ENCODE measurements at places on chromosomes 7 and 10. TPM values are rescaled to one million over a fixed set of nuclear protein-coding genes. Genes with fewer than 3 reads are reported as not detected.
A peak's percentile ranks its signal among the peaks of the same experiment; 100 is the strongest.

Gene TMEM184A
- total RNA-seq, result 16.5 TPM

Gene MPP7
- 79.4 TPM for total RNA-seq

Gene NANOS1
- 5.9 TPM for total RNA-seq

Gene CALY
- total RNA-seq, result not detected

Gene LRRTM3
- not detected for total RNA-seq

Gene C10orf67
- total RNA-seq, result not detected

Gene CYP3A5
- 2.7 TPM for total RNA-seq

Gene R3HCC1L
- 16.7 TPM for total RNA-seq

Gene RGR
- not detected for total RNA-seq

Gene HSPA12A
- total RNA-seq, result 22.9 TPM

DNA sequence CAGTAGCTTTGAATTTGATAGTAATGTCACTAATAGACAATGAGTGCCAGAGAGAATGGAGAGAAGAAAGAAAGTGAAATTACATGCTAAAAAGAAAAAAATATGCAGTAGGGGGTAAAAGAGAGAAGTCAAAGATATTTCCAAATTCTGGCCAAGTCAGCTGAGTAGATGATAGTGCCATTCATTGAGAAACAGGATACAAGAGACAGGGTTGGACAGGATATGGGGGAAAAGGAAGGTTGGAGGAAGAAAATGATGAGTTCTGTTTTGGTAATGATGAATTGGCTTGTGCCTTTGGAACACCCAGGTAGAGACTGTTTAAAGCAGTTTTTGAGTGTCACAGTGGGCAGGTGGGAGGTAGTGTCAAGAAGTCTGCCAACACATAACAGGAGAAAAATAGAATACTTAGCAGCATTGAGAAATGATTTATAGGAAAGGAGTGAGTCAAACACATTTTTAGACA, 78.3 kb downstream of the LRRC17 start:
- DNase-seq, result no peak

DNA sequence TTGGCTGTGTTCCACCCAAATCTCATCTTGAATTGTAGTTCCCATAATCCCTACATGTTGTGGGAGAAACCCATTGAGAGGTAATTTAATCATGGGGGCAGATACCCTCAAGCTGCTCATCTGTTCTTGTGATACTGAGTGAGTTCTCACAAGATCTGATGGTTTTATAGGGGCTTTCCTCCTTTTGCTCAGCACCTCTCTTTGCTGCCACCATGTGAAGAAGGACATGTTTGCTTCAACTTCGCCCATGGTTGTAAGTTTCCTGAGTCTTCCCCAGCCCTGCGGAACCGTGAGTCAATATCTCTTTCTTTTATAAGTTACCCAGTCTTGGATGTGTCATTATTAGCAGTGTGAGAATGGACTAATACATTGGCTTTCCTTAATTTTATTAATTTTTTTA, 527.8 kb downstream of the MDFIC start:
- no peak for DNase-seq

- DNase-seq, result no peak
Measured at GRCh38 chr10:70617798-70618568, 15.4 kb upstream of the PRF1 start.

- no peak for DNase-seq
Measured at GRCh38 chr10:77575271-77576006, 62.2 kb downstream of the KCNMA1 start.

- no peak for DNase-seq
Measured at GRCh38 chr10:131290781-131291180, 20.7 kb downstream of the TCERG1L start.

GRCh38 chr10:12703813-12704212, 297.7 kb downstream of the CCDC3 start:
- no peak for DNase-seq

DNA sequence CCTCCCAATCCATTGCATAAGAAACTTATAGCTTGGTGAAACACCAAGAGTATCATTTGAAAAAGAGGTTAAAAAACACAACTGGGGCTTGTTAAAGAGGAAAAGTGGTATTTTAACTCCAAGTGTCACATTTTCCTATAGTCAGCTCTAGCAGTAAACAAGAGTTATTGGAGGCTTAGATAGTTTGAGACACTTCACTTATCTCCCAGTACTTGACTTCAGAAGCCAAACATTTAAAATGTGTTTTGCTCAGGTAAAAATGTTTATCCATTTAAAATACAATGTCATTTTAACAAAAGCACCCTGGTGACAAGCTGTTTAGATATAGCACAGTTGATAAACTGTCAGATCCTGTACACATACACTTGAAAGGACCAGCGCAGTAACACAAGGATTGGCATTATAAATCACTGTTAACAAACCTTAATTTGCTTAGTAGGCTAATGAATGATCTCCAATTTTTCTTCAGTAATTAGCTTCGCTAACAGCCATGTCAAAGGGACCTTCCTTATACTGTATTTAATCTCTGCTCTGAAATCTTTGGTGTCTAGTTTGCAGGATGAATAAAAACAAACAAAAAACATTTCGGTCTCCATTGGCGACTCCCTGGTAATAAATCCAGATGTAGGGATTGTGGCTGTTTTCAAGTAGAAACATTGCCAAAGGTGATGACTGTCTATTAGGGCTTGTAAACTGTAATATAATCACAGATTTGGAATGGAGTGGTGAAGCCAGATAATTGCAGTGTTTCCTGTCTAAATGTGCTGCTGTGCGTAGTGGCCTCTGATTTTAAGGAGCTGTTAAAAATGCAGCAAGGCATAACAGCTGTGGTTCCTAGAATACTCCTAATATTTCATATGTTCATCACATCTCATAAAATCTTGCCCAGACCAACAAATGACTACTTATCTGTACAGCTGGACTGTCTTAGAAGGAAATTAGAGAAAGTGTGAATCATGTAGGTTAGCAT, 545.1 kb downstream of the AUTS2 start:
- DNase-seq, result no peak

- DNase-seq, result no peak
Measured at GRCh38 chr7:43768201-43768886, 9.9 kb downstream of the BLVRA start.

GRCh38 chr10:64506963-64507362, 985.8 kb downstream of the REEP3 start:
- DNase-seq, result no peak

- DNase-seq, result peak; percentile 30
Measured at GRCh38 chr10:129467359-129468064, 471 bp downstream of the MGMT start.

- DNase-seq, result no peak
Measured at GRCh38 chr10:90197766-90198165, 496.4 kb downstream of the KIF20B start.

- DNase-seq, result no peak
Measured at GRCh38 chr10:30902621-30903396, 128.9 kb downstream of the ZNF438 start.

DNA sequence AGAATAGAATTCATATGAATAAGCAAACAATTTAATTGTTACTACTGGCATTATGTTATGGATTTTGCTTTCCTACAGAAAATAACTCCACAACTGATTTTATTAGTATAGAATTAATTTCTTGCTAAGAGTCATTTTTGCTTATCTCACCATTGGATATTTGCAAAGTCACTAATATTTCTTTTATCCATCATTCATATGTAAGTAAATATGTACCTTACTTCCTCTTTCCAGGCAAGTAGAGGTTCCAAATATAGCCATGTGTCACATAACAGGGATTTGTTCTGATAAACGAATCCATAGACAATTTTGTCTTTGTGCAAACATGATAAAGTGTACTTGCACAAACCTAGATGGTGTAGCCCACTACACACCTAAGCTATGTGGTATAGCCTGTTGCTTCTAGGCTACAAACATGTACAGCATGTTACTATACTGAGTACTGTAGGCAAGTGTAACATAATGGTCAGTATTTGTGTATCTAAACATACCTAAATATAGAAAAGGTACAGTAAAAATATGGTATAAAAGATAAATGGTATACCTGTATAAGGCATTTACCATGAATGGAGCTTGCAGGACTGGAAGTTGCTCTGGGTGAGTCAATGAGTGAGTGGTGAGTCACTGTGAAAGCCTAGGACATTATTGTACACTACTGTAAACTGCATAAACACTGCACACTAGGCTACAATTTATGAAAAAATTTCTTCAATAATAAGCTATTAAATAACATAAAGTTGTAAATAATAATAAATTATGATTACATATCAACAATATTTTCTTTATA, 18.3 kb downstream of the KLLN start:
- DNase-seq, result no peak

DNA sequence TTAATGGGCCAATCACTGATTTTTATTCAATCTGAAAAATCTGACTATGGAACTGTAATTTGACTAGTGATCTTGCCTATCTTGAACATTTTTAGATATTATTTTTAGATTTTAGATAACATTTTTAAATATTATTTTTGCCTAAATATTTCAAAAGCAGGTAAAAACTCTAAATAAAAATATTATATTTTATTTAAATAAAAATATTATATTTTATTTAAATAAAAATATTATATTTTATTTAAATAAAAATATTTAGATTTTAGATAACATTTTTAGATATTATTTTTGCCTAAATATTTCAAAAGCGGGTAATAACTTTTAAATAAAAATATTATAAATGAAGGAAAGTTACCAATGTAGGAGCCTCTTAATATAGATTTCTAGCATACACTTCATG, 187.8 kb downstream of the PHF14 start:
- DNase-seq, result no peak

- DNase-seq, result no peak
Measured at GRCh38 chr7:126843336-126843735, 409.4 kb downstream of the GRM8 start.

DNA sequence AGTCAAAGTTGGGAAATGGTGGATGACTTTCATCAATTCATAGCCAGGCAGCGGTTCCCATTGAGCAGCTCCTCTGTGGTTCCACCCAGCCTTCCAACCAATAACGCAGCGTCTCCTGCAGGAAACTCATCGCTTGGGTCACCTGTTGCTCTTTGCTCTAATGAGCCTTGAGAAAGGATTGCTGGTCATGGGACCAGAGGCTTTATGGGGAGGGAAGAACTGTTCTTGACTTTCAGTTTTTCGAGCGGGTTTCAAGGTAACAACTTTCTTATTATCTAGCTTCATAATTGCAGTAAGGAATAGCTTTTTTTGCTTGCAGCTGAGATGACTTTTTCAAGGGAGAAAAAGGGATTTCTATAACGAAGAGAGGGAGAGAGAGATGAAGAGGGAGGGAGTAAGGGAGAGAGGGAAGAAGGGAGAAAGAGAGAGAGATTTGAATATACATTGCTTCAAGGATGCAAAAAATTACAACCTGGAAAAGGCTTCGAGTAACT, 405 bp upstream of the ENTPD1 start:
- DNase-seq, result peak; percentile 55

GRCh38 chr10:62443866-62444265, 69.7 kb downstream of the ZNF365 start:
- no peak for DNase-seq

DNA sequence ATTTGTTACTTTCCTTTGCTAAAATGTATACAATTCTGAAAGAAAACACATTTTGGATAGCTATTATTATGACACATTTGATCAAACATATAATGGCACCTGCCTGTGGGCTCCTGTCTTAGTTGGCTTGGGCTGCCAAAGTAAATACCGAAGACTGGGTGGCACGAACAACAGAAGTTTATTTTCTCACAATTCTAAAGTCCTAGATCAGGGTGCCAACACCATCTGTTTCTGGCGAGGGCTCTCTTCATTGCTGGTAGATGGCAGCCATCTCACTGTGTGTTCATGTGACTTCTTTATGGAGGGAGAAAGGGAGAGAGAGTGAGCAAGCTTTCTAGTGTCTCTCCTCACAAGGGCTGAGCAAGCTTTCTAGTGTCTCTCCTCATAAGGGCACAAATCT, 195.8 kb upstream of the FAM3C start:
- no peak for DNase-seq

GRCh38 chr10:69416695-69417094, at the start of gene TACR2:
Gene TACR2 (minus strand): TSS chr10:69416918. CDS start chr10:69416323, 595 bp downstream.
- no peak for DNase-seq

DNA sequence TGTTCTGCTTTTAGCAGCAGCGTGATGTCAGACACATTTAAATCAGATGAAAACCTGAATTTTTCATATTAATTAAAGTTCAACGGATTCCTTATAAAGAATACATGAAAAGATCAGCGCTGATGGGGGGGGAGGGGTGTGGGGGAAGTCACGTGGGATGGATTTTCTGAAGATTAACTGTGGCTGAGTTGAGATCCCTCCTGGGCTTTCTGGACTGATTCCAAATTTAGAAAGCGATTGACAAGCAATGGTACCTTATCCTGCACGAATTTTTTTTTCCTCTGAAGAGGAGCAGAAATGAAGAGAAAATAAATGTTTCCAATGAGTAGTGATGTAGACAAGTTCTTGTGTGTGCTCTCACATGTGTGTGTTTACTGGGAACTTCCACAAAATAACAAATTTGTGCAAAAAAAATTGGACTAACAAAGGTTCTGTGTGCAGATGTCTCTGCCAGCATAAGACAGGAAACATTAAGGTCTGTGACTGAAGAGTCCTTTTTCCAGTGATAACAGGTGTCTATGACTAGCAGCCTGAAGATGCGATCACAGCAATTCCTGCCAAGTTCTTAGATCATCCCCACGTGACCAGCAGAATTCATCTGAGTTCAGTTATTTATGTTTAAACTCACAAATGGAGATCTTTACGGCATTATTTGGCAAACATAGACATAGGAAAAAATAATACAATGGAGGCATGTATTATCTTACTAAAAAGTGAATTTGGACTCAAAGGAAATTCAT, 585.2 kb upstream of the CELF2 start:
- no peak for DNase-seq

GRCh38 chr7:102101926-102102325, 184.7 kb upstream of the SH2B2 start:
- peak; percentile 17 for DNase-seq

DNA sequence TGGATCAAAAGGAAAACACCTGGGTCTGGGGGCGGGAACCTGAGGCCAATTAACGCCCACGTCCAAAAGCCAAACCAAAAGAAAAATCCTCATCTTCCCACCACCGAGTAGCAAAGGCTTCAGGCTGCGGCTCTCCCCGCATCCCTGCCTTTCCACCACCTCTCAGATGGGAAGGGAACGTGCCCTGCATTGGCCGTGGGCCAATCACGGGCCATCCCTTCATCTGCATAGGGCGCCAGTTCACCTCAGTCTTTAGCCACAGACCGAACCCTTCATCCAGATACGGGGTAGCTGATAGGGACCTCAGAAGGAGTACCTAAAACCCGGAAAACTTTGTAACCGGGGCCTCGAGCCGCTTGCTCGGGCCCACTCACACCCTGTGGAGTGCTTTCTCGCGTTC, 626 bp downstream of the PRPF18 start:
- no peak for DNase-seq

DNA sequence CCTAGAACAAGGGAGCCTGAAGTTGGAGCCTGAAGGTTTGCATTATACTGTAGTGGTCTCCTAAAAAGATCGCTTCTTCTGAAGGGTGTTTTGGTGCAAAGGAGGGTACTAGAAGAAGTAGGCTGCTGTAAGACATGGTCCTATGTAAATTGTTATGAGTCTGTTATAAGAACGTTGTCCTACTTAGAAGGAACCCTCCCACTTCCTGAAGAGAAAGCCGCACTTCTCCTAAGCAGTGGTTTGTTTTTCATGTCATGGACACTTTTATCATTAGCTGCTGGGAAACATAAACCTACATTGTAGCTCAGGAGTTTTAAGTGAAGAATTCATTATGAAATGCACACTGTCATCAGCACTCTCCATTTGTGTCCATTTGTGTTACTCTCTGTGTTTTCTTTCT, 129.1 kb upstream of the ITGB1 start:
- DNase-seq, result no peak
